ENCODE measurements at places on chromosomes 16 and 17.

GRCh38 chr17:8163978-8164814, 1.4 kb upstream of the VAMP2 start:
- no peak for DNase-seq

DNA sequence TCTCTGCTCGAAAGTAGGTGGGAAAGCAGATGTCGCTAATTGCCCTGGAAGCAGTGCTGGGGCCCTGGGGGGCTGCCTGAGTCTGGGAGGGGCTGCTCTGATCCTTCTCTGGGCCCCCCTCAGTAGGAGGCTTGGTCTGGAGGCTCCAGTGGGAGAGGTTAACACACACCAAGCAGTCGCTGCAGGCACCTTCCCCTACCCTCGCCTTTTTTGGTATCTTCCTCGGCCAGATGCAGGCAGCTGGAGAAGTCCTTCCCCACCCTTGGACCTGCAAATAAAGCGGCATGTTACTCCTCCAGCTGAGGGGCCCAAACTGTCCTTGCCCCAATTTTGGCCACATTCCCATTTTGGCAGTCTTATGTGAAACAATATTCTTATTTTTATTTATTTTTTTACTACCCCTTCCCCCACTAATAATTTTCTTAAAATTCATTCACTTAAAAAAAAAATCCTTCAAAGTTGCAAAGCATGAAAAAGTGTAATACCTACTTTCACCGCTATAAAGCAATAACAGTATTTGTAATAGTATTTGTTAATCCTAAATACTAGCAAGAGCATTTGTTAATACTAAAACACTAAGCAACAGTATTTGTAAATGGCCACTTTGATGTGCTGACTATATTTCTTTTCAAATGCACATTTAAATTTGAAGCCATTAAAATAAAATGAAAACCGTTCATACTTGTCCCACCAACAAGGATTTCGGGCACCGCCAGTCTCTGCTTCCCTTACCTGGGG, 15.0 kb downstream of the C16orf46 start:
- no peak for DNase-seq

DNA sequence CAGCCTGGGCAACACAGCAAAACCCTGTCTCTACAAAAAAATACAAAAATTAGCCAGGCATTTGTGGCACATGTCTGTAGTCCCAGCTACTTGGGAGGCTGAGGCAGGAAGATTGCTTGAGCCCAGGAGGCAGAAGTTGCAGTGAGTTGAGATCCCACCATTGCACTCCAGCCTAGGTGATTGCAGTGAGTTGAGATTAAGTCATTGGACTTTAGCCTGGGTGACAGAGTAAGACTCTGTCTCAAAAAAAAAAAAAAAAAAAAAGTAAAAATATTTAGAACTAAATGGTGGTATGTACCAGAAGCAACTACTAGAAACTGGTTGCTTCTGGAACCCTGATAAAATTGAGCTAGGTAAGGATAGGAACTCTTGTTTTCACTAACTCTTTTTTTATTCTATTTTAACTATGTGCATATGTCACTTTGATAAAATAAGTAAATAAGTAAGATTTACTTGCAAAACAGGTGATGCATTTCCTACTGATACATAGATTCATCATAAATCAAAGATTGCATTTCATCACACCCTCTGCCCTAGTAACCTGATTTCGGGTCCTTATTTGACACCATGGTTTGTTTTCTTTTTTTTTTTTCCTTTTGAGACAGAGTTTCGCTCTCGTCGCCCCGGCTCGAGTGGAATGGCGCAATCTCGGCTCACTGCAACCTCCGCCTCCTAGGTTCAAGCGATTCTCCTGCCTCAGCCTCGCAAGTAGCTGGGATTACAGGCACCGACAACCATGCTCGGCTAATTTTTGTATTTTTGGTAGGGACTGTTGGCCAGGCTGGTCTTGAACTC, 66.0 kb downstream of the USP32 start:
- DNase-seq = no peak

DNA sequence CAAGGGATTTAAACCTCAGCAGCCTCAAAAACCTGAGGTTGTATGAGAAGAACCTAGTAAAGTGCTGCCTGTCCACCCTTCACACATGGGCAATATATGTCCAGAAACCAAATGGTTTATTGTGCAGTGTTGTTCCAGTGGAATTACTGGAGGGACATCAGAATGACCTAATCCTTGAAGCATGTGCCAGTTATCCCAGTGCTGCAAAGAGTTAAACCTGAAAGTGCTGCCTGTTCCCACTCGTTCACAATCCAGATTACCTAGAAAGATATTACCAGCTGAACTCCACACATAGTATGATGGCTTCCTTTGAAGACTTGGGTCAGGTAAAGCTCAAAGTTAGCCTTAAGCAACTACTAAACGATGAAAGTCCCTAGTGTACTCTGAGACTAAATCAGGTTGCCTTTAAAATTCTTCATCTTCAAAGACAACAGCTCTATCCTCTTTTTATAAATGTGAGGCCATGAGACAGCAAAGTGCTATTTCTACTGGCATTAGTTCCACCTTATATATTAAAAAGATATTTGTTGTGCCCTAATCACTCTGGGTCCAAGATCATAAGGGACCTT, 133.1 kb downstream of the SNX11 start:
- no peak for DNase-seq

DNA sequence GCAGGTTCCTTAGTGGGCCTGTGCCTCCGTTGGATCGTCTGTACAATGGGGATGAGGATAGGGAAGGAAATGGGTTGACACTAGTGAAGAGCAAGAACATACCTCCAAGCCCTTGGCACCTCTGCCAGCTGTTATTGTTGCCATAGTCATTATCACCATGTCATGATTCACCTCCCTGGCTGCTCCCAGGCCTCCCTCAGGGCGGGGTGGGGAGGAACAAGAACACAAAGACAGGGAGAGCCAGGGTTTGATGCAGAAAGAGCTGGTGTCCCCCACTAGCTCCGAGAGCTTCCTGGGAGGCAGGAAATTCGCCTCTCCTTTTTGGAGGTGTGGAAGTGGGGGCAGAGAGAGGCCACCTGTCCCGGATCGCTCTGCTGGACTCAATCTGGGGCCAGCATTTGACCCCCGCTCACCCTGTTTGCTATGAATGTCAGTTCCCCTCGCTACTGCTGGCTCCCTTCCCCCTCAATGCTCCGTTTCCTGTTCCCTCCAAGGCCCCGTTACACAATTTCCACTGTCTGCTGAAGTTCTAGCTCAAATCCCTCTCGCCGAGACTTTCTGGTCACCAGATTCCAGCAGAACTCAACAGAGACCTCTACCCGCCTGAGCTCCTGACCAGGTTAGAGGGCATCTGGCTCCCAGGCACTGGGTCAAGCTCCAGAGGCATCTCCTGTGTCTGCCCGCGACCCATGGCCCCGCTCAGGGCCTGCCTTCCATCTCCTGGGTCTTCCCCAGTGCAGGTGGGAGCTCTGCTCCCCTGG, 9.1 kb downstream of the TIMP2 start:
- DNase-seq = no peak

DNA sequence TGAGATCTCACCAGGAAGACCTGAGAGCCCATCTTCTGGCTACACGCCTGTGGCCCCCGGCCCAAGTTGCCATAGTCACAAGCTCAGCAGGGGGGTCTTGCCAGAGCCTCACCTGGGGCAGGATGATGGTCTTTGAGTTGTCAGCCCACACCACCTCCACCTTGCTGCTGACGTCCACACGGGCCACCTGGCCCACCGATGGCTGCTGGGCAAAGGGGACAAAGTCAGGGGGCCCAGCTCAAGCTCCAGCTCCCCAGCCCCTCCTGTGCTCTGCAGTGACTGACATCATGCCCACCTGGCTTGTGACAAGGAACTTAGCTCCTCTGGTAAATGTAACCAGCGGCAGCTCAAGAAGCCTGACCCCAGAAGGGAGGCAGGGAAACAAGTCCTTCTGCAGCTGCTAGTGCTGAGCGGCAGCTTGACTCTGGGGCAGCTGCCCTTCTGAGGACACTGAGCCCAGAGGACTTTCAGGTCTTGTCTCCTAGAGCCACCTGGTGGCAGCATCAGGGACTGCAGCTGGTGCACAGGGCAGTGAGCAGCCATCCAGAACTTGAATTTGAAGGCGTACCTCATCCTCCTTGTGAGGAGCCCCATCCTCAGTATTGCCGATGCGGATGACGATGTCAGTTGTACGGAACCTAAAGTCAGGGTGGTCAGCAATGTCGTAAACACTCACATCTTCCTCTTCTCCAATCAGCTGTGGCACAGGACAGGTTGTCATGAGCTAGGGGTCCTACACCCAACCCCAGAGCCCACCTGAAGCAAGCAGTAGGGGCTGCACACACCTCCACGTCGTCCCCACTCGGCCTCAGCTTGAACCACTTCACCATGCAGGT, 13.5 kb downstream of the SPHK1 start:
- DNase-seq = peak; percentile 89

DNA sequence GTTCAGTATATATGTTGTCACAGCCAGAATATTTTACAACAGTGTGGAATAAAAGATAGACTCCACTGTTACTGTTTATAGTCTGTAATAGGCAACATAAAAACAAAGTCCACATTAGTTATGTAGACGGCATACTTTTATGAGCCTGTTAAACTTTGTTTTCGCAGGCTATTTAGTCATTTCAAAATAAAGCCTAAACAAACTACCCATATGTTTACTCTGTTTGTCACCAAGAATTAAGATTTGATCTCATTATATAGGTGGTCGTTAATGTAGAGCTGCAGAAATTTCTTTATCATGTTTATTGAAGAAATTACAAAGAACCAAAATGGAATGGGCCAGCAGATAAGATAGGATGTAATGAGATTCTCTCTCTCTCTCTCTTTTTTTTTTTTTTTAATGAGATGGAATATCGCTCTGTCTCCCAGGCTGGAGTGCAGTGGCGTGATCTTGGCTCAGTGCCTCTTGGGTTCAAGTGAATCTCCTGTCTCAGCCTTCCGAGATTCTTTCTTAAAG, 943.8 kb upstream of the SOX9 start:
- DNase-seq = no peak

GRCh38 chr16:67397036-67397801, 3.9 kb upstream of the TPPP3 start:
- DNase-seq = no peak

DNA sequence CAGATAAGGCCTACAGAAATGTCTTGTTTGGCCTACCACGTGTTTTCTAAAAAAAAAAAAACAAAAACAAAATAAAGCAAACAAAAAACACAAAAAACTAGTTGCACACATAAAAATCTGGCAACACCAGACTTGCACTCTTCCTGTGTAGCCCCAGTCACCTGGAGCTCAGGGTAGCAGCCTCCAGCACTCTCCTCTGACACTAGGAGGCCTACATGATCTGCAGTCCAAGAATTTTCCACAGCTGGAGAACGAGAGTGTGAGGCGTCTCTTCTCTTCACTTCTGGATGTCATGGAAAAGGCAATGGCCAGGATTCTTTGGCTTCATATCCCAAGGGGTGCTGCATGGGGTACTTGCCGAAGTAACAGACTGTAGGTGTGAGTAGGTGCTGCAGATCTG, 310.2 kb upstream of the SALL1 start:
- no peak for DNase-seq

DNA sequence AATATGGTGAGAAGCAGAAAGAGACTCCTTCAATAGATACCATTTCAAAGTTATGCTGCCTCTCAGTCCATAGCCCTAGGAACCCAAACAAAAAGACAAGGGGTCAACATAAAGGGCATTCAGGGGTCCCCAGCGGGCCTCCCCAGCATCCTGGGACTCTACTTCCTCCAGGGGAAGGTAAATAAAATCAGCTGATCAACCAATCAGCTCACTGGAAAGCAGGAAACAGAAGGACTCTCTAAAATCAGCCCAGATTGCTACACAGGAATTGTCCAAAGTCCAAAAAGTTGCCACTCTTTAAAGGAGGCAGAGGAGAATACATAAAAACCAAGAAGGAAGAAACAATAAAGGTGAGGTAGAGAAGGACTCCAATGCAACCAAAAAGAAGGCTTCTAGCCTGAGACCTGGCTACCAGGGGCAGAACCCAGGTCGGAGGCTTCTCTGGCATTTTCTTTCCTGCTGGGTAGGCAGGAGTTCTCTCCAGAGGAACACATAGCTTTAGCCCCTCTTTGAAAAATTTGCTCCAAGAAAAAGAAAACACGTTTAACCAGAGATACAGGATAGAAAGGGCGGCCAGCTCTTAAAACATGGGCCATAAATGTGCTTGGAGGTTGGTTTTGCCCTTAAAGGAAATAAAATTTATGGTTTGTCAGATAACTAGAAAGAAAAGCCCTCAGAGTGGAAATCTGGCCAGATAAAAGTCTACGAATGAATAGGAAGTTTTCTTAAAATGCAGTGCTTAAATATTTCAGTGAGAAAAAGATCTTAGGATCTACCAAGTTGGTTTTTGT, 404.6 kb downstream of the SOX9 start:
- DNase-seq = no peak

GRCh38 chr17:48457080-48457836, 27.2 kb upstream of the SKAP1 start:
- DNase-seq = no peak

DNA sequence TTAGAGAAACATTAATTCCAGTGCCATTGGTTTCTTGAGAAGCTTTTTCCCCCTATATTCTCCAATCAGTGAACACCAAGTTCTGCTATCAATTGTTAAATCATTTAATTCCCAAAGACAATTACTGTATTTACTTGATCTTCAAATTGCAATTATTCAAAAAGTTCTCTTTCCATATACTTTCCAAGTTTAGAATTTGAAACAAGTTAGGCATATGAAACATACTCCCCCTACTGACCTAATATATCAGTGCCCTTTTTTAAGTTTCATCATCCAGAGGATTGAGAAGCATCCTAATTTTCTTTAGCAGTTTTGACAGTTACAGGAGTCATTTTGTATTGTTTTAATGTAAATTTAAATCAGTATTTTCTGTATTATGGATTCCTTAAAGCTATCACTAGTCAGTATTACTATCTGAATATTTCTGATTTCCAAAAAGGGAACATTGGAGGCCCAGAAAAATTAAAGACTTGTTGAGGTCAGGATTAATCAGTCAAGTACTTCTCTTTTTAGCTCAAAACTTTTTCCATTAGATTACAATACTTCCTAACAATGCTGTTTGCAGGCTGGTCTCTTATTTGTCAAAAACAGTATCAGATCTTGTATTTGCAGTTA, 16.3 kb downstream of the MEIOC start:
- DNase-seq = no peak

DNA sequence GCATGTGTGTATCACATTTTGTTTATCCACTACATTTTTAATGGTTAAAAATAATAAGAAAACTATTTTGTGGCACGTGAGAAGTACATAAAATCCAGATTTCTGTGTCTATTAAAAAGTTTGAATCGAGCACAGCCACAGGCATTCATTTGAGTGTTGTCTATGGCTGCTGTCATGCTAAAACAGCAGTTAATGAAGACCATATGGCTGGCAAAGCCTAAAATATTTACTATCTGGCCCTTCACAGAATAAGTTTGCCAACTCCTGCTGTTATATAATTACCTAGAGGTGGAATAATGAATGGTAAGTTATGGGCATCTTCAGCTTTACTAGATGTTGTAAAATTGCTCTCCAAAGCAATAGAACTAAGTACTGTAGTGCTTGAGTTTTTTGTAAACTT, 30.5 kb downstream of the TMEM98 start:
- DNase-seq = no peak

DNA sequence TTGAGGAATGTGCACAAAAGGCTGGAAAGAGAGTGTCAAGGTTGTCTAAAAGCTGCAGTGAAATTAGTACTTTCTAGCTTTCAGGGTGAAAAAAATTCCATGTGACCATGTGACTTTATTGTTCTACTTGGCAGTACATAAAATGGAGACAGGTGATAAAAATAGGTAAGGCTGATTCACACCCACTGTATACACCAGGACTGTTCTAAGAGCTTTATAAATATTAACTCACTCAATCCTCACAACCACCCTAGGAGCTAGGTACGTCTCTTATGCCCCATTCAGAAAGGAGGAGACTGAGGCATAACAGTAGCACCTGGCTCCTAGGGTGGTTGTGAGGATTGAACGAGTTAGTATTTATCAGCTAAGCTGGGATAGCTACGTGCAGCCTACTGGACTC, 28.2 kb upstream of the DNAH17 start:
- no peak for DNase-seq

All from substantia nigra (tissue), 51 donors.